BE2C (cell line): ENCODE measurements at places on chromosomes 6 and 20.

DNA sequence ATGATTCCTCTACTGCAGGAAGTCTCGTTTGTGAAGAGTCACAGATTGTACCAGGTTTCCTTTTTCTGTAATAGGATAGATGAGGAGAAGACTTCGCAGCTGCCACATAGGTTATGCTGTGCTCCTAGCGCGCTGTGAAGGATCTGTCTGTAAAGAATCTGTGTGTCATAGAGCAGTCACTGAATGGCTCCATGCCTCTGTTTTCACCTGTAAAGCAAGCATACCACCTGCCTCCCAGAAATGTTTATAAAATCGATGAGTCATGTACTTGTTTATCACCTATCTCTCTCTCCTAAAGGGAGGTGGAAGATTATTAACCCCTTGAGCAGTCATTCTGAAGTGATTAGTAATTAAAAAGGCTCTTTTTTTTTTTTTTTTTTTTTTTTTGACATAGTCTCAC lies 86.6 kb downstream of the TFAP2B start:
- DNase-seq, result no peak

- no peak for DNase-seq
Observed at GRCh38 chr20:18048176-18048575, 9.5 kb downstream of the OVOL2 start.

GRCh38 chr6:14468647-14469321 lies 351.2 kb downstream of the CD83 start:
- DNase-seq, result no peak

- no peak for DNase-seq
Observed at GRCh38 chr20:14698605-14699373, 361.4 kb upstream of the FLRT3 start.

- DNase-seq, result no peak
Observed at GRCh38 chr6:110728501-110728900, 86.8 kb downstream of the CDK19 start.

- no peak for DNase-seq
Observed at GRCh38 chr6:37149745-37150144, 20.2 kb upstream of the PIM1 start.

DNA sequence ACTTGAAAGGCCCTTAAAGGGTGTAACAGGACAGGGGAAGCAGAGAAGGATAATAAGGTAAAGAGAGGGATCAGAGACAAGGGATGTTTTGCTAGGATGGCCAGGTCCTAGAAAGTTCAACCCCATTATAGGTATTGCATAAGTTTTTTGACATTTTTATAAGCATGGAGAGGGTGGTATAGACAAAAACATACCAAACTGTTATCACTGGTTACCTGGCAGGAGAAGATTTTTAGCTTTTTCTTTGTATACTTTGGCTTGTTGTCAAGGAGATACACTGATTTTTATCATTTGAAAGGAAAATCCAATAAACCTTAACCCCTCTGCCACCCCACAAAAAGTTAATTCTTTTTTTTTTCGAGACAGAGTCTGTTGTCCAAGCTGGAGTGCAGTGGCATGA lies 28.4 kb downstream of the ZMYND8 start:
- no peak for DNase-seq

DNA sequence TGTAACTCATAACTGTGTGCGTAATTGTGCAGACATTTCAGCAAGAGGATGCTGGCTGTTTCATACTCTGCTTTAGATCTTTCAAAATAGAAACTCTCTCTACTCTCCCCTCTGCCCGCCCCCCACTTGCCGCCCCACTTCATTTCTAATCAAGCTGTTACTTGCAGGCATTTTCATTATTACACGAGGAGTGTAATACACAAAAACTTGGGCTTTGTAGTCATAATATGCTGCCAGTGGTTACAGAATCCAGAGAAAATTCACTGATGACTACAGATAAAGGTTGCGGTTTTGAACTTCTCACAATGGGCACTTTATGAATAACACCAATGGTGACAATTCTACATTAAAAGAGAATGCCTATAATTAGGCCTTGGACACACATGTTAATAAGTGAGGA lies 194.0 kb upstream of the POU3F2 start:
- no peak for DNase-seq

GRCh38 chr6:100467129-100468015 lies 2.7 kb upstream of the SIM1 start:
- no peak for DNase-seq

- no peak for DNase-seq
Observed at GRCh38 chr6:17988422-17988944, 1.0 kb upstream of the KIF13A start.

GRCh38 chr6:1574083-1574761 lies 35.5 kb upstream of the FOXC1 start:
- no peak for DNase-seq

GRCh38 chr6:113359155-113360140 lies 497.7 kb upstream of the MARCKS start:
- DNase-seq, result peak; percentile 91

DNA sequence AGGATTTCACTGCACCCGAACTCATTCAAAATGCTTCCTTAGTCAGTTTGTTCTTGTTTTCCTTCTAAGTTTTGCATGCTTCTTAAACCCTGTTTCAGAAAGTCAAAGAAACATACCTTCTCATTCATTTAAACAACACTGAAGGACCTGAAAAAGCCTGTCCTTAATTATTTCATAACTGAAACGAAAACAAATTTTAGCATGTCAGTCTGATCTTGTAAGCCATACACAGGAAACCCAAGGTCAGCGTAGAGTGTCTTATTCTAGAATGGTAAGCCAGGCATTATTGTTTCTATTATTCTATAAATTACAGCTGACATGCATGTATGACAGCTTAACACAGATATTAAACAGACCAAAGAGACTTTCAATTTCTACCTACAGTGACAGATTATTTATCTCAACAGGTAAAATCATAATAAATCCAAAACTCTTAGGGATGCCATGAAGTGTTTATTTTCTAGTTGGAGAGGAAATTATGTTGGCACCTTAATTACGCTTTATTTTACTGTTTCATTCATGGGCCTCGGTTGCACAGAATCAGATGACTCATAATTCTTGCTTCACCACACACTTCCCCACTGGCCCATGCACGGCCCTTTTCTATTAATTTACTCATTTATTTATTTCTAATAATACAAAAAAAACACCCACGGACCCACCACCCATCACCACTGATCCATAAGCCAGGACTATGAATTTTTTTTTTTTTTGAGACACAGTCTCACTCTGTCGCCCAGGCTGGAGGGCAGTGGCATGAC lies 39.3 kb upstream of the DUSP22 start:
- DNase-seq, result no peak

DNA sequence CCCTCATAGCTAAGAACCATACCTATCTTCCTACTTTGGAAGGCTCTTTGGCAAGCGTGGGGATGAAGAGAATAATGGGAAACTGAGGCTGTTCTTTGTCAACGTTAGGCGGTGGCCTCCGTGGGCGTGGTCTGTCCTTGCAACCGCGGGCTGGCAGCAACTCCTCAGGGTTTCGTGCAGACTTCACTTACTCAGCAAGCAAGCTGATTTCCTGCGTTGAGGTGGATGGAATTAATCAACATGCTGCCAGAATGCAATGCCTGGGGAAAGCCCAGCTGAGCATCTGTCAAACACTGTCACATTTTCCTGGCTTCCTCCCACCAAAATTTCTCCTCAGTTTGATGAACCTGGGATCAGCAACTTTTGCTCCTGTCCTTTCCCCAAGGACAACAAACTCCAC lies 9.2 kb upstream of the IL17F start:
- no peak for DNase-seq

DNA sequence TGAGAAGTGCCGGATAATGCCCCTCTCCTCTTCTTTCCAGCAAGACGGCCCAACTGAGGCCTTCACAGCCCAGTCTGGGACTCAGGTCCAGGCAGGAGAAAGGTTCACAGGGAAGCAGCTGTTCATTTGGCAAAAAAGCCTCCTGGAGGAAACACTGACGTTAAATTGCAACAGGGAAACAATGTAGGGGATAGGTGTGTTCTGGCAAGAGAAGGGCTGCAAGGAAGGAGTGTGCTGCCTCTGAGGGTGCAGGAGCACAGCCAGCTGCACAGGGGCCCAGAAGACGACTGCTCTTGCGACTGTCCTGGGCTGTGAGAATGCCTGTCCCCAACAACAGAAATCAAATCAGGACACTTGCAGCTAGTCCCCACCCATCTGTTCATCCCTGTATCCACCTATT lies 70.6 kb upstream of the PMEPA1 start:
- no peak for DNase-seq

DNA sequence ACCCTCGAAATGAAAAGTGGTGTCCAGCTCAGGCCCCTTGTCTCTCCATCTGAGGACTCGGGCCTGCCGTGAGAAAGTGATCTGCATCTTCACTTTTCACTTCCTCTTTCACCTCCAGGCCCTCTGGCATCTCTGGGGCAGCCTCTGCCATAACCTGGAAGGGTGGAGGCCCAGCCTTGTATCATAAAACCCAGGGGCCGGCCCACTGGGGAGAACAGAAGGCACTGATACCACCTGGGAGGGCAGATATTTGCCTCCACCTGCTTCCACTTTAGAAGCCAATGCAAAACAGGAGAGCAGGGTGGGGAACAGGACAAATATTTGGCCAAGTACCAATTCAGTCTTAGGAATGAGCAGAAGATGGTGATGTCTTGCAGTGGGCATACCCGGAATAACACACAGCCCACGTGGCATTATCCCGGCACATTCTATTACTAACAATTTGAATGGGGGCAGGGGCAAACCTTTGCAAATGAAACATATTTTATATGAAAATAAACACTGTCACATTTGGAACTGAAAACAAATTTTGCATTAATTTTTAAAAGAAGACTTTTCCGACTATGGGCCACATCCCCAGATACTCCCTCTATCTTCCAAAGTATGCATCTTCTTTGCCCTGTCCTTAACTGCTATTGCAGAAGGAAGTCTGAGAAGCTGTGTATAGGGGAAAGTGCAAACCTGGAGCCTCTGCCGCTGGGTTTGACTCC lies 69.2 kb upstream of the TBC1D7 start:
- DNase-seq, result no peak

- no peak for DNase-seq
Observed at GRCh38 chr20:58155148-58155925, 73.1 kb downstream of the ANKRD60 start.

DNA sequence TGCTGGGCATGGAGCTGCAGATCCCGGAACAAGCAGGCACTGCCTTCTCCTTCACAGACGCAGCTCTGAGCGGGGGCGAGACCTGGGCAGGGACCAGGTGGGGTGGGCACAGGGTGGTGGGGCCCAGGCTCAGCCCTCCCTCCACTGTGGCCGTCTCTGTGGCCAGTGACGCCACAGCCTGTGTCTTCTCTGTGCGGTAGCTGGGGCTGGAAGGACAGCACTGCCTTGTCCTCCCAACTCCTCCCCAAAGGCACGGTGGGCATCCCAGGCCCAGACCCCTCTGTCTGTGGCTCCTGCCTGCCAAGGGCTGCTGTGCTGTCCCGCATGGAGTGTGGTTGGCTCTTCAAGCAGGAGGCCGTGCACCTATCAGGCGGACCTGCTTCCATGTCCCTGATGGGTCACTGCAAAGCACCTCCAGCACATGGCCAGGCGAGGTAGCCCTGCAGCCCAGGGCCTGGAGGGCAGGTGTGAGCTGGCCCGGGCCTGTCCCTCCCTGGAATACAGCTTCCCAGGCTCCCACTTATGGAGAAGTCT lies 14.8 kb upstream of the TNFRSF6B start:
- no peak for DNase-seq

DNA sequence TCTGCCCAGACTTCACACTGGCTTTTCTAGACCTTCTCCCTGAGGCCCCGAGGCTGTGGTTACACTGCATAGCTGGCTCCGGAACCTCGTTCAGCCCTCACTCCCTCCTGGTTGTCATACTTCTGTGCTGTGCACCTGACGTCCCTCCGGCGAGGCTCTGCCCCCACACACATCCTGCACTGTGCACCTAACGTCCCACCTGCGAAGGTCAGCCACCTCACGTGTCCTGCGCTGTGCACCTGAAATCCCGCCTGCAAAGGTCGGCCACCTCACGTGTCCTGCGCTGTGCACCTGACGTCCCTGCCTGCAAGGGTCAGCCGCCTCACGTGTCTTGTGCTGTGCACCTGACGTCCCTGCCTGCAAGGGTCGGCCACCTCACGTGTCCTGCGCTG lies 111.0 kb upstream of the FRMD1 start:
- DNase-seq, result no peak

GRCh38 chr6:118324116-118324515 lies 224.0 kb upstream of the PLN start:
- no peak for DNase-seq

GRCh38 chr20:23776067-23776771 lies 25.5 kb upstream of the CST1 start:
- no peak for DNase-seq

DNA sequence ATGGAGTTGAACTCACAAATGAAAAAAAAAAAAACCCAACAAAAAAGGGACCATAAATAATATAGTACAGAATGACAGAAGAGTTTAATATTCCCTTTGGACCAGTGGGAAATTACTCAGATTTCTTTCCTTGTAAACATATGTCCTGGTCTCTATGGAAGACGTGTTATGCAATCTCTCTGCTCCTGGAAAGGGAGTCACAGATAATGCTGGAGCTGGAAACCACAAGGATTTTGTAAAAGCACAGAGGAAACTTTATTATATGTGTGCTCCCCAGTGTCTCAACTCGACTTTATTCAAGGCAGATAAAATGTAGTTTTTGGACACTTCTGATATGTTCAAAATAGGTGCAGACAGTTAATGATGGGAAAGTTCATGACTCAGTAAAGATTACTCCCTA lies 88.1 kb upstream of the ZFP64 start:
- DNase-seq, result no peak

- peak; percentile 11 for DNase-seq
Observed at GRCh38 chr6:90146921-90147649, 149.6 kb downstream of the BACH2 start.

GRCh38 chr6:112231594-112232060 lies 22.7 kb downstream of the LAMA4 start:
- no peak for DNase-seq

DNA sequence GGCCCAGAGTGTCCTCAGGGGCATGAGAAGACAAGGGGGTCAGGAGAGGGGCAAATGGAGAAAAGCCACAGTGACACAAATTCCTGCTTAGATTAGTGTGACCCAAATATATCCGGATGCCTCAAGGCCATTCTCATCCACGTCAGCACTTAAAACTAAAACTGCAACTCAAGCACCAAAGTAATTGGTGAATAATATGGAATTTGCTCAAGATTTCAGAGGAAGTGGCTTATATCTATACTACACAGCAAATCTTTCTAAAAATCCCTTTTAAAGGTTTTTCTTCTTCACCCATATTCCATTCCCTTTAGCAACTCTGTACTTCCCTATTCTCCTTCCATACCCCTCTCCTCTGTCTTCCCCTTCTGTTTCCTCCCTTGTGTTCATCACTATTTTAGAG lies 15.2 kb downstream of the DEF6 start:
- DNase-seq, result no peak

DNA sequence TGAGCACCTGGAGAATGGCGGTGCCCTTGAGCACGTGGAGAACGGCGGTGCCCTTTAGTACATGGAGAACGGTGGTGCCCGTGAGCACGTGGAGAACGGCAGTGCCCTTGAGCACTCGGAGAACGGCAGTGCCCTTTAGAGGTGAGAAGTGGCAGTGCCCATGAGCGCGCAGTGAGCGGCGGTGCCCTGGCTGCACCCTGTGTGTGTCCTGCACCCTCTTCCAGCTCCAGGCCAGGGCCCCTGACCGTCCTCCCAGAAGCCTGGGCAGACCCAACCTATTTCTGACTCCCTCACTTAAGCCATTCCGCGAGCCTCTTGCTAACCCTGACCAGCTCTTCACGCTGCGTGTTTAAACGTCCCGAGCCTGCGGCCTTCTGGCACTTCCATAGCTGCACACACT lies 151.3 kb downstream of the DLL1 start:
- peak; percentile 4 for DNase-seq
